NCI-H526 treated with DMSO at 0.1 percent for 48 hours (cell line): ENCODE measurements at places on chromosomes 4 and X.

DNA sequence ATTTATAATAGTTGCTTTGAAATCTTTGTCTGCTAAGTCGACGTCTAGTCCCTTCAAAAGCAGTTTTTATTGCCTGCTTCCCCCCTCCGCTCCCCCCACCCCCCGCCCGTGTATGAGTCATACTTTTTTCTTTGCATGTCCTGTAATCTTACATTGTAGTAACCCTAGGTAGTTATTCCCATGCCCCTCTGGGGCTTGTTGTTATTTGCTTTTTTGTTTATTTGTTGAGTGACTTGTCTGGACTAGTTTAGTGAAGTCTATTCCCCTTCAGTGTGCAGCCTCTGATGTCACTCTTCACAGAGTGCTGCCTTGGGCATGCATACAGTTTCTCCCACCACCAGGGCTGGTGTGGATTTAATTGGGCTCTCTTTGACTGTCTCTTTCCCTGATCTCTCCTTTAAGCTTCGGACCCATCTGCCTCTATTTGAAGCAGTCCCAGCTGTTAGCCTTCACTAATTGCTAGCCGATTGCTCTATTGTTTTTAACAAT lies 86.2 kb downstream of the PPEF1 start:
- DNase-seq = no peak

DNA sequence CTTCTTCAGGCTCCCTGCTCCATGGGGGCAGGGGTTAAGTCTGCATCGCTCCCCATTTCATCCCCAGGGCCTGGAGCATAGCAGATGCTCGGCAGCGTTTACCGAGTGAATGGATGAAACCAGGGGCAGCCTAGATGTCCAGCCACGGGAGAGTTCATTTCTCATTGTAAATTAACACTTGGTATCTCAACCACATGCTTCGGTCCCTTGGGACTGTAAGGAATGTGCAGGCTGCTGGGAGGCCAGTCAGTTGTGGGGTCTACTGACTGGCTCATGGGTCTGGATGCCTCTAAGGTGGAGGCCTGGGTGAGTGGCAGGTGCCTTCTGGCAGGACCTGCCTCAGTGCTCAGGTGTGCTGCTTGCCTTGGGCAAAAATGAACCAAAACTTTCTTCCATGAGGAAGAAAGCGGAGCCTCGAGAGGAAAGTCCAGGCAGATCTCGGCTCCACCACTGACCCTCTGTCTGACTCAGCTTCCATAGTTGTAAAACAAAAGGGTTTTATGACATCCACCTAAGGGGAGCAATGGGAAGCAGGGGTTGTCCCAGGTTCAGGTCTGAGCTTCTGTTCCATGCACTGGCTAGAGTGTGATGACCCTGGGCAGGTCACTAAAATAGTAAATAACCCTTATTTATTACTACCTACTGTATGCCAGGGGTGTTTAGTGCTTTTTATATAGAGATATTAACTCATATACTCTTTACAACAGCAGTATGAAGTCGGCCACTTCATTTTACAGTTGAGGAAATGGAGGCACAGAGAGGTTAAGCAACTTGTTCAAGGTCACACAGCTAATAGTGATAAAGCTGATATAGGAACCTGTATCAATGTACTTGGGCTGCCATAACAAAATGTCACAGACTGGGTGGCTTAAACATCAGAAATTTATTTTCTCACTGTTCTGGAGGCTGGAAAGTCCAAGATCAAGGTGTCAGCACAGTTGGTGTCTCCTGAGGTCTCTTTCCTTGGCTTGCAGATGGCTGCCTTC lies 144.3 kb upstream of the STX18 start:
- peak; percentile 12 for DNase-seq

- no peak for DNase-seq
These were observed 200.5 kb downstream of the CENPC start for GRCh38 chr4:67344594-67345380.

GRCh38 chr4:101644516-101644915 lies 146.0 kb upstream of the BANK1 start:
- no peak for DNase-seq

DNA sequence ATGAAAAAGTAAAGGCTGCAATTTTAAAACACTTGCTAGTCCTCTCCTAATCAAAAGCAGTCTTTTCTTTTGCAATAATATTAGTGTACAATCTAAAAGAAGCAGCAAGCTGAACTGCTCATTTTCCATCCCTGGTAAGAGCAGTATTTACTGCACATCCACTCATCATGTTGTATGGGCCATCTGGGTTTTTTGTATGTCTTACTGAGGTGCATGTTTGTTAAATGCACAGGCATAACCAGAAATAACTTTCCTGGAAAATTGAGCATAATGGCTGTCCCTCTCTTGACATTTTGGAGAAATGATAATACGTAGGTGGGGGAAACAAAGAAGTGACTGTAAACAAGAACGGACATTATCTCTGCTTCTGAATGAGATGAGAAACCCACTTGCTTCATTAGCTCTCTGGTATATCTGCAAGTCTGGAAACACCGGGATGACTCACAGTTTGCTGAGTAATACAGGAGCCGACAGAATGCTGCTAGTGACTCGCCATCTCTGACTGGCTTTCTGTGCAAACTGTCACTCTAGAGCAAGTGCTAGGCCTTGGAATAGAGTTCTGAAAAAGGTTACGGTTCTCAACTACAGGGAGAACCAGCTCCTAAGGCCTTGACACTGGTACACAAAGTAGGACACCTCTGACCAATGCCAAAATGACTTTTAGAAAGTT lies 85.7 kb upstream of the MTM1 start:
- no peak for DNase-seq

DNA sequence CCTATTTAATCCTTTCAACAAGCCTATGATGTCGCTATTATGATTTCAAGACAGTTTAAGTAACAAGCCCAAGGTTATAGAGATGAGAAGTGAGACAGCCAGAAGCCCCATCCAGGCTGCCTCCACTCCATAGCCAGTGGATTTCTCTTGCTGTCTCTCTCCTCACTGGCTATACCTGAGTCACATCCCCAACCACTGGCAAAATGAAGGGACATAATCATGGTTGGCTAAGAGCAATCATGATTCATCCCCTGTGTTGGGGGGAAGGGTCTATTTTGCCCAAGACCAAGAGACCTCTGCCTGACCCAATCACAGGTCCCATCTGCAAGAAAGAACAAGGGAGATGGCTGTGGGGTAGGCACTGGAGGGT lies 334.9 kb upstream of the GATB start:
- DNase-seq = no peak

DNA sequence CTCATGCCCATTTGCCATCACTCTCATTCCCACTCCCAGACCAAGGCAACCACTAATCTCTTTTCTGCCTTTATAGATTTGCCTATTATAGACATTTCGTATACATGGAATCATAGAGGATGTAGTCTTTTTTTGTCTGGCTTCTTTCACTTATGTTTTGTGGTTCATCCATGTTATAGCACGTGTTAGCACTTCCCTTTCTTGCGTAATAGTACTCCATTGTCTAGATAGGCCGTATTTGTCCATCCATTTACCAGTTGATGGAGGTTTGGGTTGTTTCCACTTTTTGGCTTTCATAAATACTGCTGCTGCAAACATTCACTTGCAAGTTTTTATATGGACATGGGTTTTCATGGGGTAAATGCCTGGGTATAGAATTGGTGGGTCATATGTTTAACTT lies 48.4 kb downstream of the KIF4A start:
- DNase-seq = no peak

GRCh38 chr4:57089549-57089948 lies 20.6 kb downstream of the IGFBP7 start:
- no peak for DNase-seq

- peak; percentile 41 for DNase-seq
These were observed 117.8 kb upstream of the NOCT start for GRCh38 chr4:138897811-138898226.

DNA sequence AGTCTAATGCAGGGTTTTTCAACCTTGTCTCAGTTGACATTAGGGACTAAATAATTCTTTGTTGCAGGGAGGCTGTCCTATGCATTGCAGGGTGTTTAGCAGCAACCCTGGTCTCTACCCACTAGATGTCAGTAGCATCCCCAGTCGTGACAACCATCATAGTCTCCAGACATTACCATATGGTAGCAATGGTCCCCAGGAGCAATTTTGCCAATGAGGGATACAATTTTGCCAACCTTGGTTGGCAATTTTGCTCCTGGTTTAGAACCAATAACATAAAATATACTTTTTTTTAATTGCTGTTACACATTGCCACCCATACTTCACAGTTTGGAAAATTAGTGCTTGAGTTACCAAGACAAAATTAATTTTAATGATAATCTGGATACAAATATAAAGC lies 6.0 kb downstream of the EREG start:
- peak; percentile 2 for DNase-seq

DNA sequence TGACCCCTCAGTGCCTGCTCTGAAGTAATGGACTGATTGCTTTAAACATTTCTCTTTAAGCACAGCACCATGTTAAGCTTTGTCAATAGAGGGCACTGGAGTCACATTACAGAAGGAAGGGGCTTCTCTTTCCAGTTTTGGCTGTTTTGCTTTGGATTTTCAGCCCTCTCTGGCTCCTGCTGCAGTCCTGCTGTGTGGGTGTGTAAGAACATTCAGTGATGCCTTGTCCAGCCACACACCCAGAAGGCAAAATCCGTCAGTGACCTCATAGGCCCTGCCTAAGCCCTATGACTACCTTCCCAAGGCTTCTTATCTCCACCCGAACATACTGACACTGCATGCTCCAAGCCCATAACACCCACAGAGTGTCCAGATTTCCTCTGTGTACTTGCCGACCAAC lies 215.3 kb upstream of the CTSO start:
- no peak for DNase-seq

- DNase-seq = no peak
These were observed 252.5 kb upstream of the NR3C2 start for GRCh38 chr4:148694702-148695101.

- DNase-seq = no peak
These were observed 29.4 kb downstream of the RAB28 start for GRCh38 chr4:13454786-13455185.

- DNase-seq = no peak
These were observed 17.4 kb downstream of the CETN2 start for GRCh38 chrX:152813206-152813605.

- no peak for DNase-seq
These were observed 2.5 kb downstream of the OCIAD2 start for GRCh38 chr4:48904101-48904500.

DNA sequence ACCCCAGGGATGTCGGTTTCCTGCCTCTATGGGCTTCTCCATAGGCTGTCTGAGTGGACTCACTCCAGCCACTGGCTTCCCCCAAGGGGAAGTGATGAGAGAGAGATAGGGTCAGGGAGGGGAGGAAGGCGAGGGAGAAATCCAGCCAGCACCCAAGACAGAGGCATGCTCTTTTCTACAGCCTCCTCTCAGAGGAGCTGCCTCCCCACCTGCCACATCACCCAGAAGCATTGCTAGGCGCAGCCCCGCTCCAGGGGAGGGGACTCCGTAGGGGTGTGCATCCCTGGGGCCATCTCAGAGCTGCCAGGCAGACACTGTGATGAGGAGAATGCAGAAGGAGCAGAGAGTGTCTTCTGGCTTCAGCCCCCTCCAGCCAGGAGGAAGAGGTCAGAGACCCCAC lies 109.5 kb upstream of the NKX1-1 start:
- DNase-seq = no peak

- no peak for DNase-seq
These were observed 47.2 kb upstream of the RELL1 start for GRCh38 chr4:37733240-37733867.

GRCh38 chrX:46408553-46409407 lies 136.4 kb downstream of the ZNF674 start:
- peak; percentile 1 for DNase-seq

GRCh38 chr4:139847602-139848001 lies 182.0 kb downstream of the MGST2 start:
- no peak for DNase-seq
